ENCODE measurements at places on chromosomes 11 and 22.

DNA sequence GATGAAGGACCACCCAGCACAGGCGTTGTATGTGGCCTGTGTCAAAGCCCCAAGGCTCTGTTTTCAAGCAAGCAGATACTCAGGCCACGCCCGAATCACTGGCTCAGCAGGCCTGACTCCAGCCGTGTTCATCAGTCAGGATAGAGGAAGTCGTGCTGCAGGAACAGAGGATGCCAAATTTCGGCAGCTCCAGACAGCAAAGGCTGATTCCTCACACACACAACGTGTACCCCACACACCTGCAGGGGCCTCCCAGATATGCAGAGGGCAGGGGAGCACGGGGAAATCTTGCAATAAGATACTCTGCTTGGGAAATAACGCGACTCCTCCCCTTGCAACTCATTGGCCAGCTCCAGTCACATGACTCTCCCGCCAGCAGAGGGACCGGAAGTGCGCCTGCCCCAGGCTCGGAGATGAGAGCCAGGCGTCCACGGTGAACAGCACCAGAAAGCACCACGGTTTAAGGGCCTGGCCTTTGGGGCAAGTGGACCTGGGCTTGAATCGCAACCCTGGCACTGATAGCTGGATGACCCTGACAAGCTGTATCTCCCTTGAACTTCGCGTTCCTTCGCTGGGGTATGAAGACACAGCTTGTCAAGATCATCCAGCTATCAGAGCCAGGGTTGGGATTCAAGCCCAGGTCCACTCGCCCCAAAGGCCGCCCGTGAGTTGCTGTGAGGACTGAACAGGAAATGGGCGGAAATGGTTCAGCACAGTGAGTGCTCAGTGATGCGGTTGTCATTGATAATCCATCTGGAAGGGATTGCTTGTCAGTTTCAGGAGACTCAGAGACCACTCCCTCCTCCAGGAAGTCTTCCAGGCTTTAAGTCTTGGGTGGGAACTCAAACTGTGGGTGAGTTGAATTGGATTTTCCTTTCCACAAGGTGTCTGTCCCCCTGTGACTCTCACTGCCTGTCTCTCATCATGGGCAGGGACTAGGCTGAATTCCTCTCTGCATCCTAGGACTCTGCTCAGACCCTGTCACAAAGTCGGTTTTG is 88.5 kb downstream of the MYEOV start:
- DNase-seq = peak; percentile 25

DNA sequence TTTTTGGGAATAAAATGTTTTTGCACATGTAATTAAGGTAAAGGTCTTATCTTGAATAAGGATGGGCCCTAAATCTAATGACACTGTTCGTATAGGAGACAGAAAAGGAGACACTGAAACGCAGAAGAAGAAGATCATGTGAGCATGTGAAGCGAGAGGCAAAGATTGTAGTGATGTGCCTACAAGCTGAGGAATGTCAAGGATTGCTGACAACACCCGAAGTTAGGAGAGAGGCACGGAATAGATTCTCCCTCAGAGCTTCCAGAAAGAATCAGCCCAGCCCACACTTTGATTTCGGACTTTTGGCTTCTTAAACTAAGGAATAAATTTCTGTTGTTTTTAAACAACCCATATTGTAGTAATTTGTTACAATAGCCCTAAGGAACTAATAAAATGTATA is 4.1 kb upstream of the BLID start:
- DNase-seq = peak; percentile 36

GRCh38 chr11:9302448-9302847 is 11.9 kb downstream of the TMEM41B start:
- no peak for DNase-seq

DNA sequence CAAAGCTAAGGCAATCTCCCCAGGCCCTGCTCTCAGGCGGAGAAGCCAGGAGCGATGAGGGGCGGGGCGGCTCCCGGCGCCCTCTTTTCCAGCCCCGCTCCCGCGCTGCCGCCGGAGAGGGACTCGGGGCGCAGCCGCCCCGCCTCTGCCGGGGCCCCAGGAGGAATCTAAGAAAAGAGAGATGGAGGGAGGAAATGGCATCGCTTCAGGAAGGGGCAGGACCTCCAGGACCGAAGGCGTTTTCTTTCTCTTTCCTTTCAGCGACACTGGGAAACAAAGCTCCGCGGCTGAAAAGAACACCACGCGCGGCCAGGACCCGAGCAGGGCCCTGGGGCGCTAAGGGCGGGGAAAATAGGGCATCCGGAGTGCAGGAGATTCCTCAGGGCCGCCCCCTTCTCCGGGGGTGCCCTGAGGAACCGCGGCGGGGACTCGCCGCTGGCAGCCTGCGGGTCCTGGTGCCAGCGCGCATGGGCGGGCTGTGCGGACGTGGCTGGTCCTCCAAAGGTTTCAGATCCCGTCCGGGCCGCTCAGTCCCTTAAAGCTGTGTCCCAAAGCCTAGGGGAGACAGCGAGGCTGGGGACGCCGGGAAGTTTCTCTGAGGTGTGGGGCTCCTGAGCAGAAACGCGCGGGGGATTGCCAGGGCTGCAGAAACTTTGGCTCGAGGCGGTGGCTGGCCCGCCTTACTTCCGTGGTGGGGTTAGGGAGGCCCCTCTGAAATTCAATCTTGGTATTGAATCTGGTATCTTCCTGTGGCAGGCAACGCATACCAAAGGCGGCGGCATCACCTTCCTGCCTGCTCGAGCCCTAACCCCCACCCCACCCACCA is 2.8 kb upstream of the BSX start:
- peak; percentile 37 for DNase-seq

DNA sequence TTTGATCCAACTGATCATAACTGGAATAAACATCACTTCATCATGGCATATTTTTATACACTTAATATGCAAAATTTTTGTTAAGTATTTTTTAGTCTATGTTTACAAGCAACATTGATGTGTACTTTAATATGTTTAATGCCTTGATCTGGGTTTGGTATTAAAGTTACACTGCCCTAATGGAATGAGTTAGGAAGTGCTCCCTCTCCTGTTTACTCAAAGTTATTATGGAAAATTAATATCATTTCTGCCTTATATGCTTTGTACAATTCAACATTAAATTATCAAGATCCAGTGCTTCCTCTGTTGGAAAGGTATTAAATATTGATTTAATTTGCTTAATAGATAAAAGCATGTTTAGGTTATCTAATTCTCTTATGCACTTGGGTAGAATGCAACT is 927.3 kb upstream of the RAG2 start:
- DNase-seq = peak; percentile 43

All from foreskin fibroblast (primary cell).